ENCODE measurements at places on chromosomes 6 and 20.

DNA sequence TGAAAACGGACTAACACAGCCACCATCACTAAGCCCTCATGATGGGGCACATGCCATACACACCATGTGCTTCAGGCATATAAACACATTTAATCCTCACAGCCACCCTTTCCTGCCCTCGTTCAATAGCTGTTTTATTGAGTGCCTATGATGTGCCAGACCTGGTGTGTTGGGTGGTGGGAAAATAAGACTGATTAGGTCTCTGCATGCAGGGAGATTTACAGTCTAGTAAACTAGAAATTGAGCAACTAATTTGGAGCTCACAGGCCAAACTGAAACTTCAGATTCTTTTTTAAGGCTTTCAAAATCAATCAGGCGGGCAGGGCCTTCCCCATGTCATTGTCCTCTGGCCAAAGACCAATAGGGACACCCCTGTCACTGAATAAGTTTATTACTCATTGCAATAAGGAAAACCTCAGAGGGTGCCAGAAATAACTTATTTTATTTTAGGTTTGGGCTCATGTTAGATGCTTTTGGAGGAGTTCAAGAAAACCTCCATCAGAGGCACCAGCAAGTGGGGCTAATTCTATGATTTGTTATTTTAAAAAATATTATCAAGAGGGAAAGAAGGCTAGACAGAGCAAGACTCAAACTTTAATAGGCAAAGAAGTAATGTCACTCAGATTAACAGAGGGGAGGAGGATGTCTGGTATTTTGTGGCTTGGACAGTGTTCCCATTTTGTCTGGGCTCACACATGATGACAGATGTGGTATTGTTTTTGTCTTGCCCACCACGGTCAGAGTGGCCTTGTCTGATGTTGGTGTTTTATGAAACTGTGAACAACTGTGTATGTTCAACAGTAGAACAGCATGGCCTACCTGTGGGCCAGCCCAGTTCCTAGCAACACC is 12.0 kb downstream of the ZFP64 start:
- DNase-seq = no peak

DNA sequence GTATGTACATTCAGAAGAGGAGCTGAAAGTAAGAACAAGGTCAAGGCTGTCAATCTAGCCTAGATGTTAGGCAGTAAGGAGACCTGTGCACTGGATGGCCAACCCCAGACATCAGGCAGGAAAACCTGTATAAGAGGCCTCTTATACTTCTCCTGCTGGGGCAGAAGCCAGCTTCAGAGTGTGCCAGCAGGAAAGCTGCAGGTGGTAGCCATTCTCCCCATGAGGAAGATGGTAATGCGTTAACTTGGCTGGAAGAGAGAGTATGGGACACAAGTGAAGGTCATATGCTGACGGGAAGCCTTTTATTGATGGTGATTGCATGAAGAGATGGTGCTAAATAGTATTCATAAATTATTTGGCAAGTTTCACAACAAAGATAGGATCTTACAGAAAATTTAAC is 20.6 kb downstream of the NHLRC1 start:
- no peak for DNase-seq

DNA sequence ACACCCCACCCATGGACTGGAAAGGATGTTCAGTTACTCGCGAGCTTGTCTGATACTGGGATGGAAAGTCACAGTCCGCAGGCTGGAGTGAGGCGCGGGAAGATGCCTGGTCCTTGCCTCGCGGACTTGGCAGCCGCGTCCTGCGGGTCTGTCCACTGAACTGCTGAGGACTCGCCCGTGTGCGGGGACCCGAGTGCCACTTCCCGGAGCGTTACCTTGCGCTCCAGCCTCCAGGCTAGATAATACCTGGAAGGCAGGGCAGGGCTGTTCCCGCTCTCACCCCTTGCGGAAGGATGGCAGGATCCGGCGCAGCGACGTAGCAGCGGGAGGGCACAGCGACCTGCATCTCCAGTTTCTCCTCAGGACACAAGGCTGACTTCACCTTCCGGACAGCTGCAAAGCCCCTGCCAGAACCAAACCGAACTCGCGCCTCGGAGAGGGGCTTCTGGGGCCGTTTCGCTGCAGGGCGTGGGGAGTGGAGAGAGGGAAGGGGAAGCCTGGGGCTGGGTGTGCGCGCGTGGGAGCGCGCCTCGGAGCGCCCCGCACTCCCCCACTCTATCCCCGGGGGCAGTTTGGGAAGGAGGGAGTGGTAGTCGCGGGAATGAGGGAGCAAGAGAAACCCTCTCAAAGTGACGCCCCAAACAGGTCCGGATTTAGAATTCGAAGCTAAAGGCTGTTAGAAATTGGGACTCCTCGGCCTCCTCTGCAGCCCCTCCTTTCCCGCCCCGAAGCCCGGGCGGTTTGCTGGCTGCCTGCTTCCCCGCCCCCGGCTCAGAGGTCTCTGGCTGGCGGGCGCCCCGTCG is at the start of gene KCNQ5:
KCNQ5 (plus strand) TSS at position 774 of the 803 bp plus-strand sequence.
- no peak for DNase-seq

- DNase-seq = no peak
Measured at GRCh38 chr6:148074291-148074690, 268.3 kb upstream of the SASH1 start.

DNA sequence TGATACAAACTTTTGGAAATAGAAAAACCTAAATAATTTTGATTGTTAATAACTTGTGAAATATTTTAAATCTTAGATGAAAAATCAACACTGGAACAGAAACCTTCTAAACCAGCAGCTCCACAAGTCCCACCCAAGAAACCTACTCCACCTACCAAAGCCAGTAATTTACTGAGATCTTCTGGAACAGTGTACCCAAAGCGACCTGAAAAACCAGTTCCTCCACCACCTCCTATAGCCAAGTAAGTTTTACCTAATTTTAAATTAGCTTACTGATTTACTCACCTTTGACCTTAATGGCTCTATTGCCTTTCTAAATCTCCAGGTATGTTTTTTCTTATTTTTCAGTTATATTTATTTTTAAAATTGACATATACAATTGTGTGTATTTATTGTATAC is 102.6 kb upstream of the ADGRF4 start:
- DNase-seq = no peak

- no peak for DNase-seq
Measured at GRCh38 chr20:9492067-9492466, 22.3 kb upstream of the LAMP5 start.

GRCh38 chr6:48904809-48905208 is 558.2 kb downstream of the MMUT start:
- DNase-seq = no peak

DNA sequence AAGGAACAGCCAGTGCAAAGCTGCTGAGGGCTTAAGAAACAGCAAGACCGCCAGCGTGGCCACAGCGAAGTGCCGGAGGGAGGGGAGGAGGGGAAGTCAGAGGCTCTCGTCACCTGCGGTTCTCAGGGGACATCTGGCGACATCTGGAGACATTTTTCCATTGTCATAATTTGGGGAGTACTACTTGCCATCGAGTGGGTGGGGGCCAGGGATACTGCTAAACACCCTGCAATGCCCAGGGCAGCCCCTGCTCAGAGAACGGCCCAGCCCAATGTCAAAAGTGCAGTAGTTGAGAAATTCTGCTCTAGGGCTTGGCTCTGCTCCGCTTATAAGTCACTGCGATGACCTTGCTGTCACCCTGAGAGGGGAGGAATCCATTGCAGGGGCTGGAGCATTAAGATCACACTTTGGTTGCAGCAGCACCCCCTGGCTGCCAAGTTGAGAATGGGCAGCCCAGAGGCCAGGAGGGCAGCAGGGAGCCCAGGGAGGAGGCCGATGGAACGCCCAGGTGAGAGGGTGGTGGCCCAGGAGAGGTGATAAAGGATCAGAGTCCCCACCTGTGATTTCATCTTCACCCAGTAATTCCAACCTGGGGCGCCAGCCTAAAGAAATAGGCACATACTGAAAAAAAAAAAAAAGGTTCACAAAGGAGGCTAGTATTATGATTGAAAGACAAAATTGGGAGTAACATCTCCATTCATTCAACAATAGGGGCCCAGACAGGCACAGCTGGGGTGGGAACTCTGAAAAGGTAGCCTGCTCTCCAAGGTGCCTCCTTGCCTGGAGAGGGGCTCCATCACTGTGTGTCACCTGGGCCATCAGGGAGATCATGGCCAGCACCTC is 218.2 kb downstream of the BMP7 start:
- no peak for DNase-seq

DNA sequence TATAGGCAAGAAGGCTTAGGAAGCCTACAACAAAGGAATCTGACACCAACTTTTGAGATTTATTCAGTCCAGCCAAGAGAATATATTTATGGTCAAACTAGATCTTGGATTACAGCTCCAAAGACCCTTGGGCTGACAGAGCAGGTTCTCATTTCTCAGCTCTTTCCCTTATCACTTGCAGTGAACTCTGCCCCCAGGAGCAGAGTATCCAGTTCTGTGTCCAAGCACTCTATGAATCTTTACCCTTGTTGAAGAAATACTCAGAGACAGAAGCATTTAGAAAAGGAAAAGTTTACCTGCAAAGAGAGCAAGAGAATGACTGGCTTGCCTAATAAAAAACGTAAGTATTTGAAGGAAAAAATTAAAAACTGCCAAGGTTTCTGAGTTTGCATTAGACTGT is 190.5 kb downstream of the SLC16A10 start:
- no peak for DNase-seq

- no peak for DNase-seq
Measured at GRCh38 chr20:24991897-24992486, 559 bp downstream of the APMAP start.

DNA sequence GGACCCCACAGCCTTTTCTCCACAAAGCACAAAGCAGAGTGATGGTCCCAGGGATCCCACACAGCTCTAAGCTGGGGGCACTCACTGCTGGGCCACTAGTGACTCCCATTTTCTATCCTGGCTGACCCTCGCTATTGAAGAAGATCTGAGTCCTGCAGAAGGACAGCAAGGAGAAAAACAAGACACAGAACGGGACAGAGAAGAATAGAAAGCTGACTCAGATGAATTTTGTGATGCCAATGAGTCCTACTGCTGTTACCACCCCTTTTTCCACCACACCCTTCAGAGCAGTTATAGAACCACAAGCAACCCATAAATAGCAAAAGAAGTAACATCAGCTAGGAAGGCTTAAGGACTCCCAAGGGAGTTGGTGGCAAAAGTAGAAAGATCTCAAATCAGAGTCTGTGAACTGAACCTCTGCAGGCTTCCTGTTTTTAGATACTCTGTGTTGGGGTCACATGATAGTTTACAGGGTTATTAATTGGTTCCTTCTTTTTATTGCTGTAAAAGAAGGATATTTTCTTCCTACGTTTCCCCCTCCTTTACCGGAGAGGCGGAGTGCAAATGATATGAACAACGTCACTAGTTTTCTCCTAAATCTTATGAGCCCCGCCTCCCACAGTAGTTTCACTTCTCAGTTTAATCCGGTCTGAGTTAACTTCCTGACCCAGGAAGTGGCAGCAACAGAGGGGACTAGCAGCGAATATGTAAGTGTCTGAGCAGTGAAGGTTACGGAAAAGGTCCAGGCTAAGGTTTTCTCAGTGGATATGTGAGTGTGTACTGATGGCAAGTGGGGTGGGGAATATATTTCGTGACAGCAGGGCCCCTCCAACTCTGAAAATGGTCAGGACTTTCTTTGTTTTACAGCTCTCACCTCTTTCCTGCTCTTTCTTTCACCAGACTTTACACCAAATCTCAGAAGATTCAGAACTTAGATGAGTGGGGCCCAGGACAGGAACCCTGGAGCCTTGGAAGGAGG is at the start of gene TRIM38:
TRIM38 (plus strand) TSS at position 654 of the 979 bp plus-strand sequence. CDS start 3,721 bp downstream, outside the sequence.
- DNase-seq = peak; percentile 74

DNA sequence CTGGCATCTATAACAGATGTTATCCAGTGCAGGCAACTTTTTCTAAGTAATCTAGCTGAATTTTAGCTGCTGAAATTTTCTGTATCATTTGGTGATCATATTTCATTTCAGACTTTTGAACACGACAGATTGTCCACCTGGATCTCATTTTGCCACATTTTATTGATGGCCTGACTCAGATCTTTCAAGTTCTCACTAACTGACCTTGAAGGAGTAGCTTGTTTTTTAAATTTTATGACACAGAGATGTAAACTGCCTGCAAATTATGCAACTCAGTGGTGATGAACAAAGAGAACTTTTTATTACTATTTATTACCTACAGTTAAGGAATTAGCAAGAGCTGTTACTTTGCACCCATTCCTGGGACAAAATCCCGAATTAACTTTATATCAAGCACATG is 366.4 kb downstream of the PAX1 start:
- no peak for DNase-seq

- DNase-seq = no peak
Measured at GRCh38 chr20:47239719-47240067, 116.8 kb downstream of the ZMYND8 start.

DNA sequence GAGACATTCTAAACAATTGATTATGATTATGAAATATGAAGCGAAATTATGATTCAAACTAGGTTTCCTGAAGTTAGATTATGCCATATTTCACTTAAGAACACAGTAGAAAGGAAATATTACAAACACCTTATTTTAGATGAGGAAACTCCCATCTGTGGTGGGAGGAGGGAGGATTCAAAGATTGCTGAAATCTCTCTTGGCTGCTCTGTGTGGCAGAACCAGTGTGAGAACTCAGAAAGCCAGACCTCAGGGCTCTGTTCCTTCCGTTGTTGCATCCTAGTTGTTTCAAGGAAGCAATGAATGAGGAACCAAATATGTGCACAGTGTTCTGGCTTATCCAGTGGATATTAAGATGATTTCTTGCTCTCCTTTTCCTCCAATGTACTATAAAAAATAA is 2.1 kb downstream of the TAAR5 start:
- DNase-seq = no peak

DNA sequence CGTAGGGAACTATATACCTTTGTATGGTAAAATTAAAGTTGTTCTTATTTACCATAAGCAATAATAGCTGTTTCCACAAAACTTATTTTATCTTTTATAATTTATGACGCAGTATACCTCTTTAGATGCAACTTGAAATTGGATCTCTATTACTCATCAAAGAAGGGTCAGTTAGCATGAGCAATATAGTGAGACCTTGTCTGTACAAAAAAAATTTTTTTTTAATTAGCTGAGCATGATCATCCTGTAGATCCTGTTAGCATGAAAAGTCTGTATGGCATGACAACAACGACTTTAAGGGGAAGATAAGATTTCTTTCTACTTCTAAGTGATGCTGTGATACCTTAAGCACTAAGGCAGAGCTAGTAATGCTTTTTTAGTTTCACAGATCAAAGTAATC is 5.9 kb downstream of the ALDH5A1 start:
- no peak for DNase-seq

DNA sequence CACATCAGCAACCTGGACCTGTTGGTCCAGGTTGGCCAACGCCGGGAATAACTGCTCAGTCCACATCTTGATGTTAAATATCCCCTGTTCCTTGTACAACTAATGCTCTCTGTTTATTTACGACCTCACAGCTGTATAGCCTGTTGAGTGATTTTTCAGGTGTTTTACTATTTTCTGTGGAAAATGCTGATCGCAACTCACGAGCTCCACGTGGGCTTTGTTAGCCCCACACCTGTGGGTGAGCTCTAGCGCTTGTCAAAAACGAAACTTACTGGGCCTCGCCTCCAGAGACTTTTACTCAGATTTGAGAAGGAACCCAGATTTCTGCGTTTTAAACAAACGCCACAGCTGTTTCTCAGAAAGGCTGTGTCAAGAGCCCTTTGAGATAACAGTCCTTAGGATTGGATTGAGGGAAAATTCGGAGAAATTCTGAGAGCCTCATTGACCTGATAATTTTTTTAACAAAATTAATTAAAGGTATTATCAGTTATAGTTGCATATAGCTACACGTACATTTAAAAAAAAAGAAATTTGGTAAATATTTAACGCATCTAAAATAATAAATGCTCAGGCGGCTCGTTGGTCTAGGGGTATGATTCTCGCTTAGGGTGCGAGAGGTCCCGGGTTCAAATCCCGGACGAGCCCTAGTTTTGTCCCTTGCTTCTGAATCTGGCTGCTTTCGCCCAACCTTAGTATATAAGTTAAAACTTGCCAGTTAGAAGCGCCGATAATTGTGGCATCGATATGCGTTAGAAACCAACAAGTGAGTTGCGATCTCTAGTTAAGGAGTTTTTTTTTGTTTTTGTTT is 16.7 kb downstream of the HMGN4 start:
- DNase-seq = peak; percentile 31

Data from effector CD4-positive, alpha-beta T cell (primary cell).